ENCODE measurements at places on chromosomes 1 and 21.

DNA sequence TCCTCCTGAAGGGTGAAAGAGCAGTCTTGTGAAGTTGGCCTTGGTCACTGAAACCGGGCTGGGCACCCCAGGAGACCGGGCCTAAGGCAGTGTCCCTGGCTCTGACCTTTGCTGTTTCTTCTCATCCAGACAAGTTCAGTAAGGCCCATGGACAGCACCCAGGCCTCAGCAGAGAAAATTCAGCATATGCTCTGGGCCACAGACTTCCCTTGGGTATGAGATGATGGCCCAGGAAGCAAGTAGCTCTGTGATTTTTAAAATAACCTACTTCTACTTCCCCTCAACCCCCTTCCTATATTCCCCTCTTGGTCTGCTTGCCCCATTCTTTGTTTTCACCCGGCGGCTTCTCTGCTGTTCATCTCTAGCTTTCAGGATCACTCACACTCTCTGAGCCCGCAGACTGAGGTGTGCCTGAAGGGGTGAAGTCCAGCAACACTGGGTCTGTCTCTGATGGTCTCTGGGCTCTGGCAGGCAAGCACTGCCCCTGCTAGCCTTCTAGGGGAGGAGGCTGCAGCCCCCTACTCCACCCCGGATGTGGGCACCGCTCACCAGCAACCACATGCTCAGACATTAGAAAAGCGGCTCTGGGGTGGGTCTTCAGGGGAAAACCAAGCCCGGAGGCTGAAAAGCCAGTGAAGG is 2.9 kb upstream of the GPR25 start:
- DNase-seq = no peak

DNA sequence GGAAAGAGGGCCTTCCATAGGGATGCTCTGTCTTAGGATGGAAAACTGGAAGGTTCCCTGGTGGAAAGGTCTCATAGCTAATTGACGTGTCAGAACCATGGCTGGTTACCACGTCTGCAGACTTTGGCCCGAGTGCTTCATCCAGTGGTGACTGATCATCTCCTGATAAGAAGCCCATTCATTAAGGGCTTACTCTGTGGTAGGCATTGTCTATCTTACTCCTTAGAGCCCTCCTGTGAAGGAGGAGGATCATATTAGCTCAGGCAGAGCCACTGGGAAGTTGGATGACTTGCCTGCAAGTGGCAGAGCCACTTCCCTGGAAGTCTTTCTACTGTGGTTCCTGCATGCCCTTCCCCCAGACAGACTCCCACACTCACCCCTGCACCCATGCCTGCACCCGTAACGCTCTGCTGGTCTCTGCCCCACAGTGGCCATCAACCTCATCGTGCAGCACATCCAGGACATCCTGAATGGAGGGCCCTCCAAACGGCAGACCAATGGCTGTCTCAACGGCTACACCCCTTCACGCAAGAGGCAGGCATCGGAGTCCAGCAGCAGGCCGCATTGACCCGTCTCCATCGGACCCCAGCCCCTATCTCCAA is 79.9 kb downstream of the UCK2 start:
- DNase-seq = no peak

DNA sequence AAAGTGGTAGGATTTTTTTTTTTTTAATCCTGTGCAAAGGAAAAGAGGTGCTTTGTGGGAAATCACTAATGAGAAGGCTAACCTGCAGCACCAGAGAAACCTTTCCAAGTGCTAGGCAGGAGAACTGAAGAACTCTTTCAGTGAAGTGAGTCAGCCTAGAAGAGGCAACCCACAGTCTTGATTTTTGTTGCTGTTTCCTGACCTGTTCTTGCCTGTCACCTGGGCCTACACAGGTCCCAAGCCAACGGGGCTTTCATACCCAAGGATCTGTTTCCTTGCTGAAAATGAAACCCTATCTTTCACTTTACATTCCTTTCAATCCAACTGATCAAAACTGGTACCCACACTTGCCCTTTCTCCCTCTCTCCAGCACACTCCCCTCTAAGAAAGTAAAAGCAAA is 7.1 kb upstream of the IKBKE start:
- DNase-seq = no peak

GRCh38 chr1:238606457-238606856 is 715.7 kb upstream of the ZP4 start:
- DNase-seq = no peak

GRCh38 chr1:246302711-246303317 is 204.3 kb downstream of the SMYD3 start:
- DNase-seq = no peak

DNA sequence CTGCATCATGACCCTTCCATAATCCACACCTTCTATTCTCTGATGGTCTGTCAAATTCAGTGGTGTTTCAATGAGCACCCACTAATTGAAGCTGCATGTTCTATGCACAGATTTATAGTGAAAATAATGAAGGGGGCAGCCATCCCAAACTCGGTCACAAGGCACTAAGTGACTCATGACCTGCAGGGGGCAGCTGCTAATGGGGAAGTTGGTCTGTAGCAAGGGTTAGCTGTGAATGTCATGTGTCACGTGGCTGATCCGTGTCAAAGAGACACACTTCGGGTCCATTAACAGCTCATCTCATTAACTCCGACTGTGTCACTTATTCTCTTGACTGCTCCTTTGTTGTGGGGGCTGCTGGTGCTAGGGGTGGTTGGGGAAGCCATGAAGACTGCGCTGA is 306.6 kb downstream of the PCP4 start:
- DNase-seq = no peak
